ENCODE measurements at places on chromosomes 12 and 14.

DNA sequence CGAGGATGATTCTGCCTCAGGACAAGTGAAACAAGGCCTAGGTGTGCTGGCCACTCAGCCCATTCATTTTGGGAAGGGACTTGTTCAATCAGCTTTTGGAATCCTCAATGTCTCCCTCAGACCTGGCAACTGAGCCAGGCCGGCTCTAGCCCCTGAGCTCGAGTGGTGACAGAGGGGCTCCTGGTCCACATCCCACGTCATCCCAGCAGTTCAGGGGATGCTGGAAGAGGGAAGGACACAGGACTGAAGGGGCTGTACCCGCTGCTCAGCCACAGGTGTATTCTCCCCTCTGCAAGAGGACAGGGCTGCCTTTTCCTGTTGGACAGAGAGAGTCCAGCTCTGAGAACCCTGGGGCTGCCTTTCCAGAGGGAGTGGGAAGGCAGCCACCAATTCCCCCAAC, 244.6 kb upstream of the SFSWAP start:
- DNase-seq, result no peak

- no peak for DNase-seq
These were observed 9.6 kb upstream of the ASIC1 start for GRCh38 chr12:50047693-50048250.

DNA sequence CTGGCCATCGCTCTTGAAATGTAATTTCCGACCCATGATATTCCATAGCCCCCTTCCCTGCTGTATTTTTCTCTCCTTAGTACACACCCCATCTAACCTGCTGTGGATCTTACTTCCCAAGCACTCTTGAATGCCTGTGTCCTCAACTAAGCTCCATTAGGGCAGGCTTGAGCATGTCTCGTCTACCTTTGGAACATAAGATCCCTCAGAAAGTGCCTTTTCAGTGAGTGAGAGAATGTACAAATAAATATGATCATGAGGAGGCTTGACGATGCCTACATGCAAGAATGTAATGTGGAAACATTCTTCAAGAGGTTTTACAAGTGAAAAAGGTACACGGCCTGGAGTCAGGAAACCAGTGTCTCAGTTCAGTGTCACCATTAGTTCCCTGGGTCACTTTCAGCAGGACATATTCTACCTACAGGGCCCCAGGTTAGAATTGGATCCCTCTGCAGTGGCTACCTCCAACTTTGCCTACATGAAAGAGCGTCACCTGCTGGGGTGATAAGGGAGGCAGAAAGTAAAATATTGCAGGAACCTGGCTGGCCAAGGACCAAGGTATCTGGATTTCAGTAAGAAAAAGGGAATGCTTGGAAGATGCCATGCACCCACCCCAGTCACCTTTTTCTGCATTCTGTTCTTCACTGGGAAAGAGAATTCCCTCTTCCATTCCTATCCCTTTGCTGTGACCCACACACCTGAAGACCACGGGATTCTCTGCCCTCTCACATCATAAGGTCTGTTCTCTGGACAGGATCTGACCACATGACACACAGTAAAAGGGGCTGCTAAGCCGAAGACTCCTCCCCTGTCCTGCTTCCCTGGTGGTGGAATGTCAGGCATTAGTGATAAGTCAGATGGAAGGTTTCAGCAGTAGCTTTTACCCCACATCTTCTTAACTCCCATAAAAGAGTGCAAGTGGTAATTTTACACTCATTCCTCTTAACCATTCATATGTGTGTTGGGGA, 24.6 kb upstream of the SERPINA1 start:
- DNase-seq, result no peak

- no peak for DNase-seq
These were observed 159.0 kb downstream of the PTPN11 start for GRCh38 chr12:112577473-112578329.

DNA sequence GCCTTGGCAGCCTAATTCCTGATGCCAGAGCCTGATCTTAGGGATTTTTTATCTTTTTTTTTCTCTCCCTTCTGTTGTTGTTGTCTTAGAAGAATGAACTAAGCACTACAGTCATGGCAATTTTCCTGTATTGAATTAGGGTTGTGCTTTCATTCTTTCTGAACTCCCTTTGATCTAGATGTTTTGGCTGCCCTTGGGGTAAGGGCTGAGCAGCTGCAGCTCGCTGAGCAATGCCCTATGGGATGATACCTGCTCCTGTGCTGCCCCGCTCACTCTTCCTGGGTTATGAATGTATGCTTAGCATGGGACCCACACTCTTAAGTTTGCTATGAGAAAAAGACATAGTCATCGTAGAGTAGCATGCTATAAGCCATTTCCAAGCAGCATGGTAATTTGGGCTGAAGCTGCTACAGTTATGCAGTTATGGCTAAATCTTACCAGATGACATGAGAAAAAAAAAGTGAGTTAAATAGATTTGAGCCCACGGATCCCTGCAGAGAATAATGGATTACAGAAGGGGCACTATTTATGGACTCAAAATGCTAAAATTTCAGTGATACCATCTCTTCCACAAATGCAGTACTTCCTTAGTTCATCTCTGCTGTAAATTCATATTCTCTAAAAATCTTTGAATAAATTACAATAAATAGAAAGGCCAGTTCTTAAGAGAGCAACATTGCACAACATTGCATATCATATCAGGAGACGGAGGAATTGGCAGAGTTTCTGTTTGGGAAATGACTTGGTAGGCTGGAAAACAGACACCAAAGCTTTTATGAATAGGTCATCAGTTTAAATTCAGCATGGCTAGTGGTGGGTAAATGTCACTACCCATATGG, 79.2 kb upstream of the PTHLH start:
- DNase-seq, result no peak

- DNase-seq, result no peak
These were observed 92.8 kb downstream of the DNAH10 start for GRCh38 chr12:123854918-123855317.

DNA sequence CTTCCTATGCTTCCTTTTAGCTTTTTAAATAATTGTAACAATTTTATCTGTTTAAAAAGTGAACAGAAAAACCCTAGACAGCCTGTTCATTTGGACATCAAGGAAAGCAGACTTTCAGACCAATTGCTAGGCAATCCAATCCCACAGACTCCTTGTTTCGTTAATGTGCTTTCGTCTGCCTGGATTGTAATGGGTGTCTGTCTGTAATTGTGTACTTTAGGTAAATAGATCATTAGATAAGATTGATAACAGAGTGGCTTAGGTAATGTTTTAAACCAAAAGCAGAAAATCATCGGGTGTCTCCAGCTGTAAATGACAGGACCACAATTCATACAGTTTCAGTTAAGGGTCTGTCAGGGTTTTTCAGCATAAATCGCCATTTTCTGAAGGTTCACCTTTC, 19.6 kb downstream of the CCDC60 start:
- DNase-seq, result no peak

DNA sequence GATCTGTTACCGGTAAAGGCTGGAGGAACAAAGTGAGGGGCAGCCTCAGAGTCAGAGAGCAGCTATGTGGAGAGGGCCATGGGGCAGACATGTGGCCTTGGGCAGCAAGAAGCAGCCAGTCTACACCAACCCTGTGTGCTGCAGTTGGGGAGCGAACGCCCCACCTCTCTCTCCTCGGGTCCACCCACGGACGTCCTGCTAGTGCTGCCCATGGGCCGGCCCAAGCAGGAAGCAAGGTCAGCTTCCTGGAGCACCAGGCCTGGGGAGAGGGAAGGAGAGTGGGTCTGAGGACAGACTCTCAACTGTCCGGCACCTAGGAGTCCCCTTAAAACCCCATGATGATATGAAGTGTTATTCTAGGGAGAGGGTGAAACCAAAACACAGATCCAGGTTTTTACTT, 254.8 kb upstream of the FKBP4 start:
- DNase-seq, result no peak

- no peak for DNase-seq
These were observed 11.2 kb upstream of the TMX1 start for GRCh38 chr14:51228890-51229289.

GRCh38 chr14:35414365-35414764, 9.8 kb upstream of the NFKBIA start:
- no peak for DNase-seq

DNA sequence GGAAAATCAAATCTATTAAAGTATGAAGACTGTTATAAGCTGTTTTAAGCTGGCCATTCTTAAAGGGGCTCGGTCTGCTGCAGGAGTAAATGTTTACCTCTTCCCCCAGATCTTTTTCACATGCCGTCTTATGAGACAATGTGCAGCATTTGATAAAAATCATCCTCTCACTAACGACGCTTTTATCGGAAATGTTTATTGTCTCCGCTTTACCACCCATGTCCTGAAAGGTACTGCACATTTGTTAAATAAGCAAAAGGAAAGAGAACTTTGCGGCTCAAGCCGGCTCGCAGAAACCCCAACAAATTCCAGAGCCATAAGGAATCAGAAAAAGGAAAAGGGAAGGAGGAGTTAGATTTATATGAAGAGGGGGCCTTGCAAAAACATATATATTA, 137.8 kb downstream of the HMGA2 start:
- DNase-seq, result no peak

- no peak for DNase-seq
These were observed 393.3 kb upstream of the RPL10L start for GRCh38 chr14:47044841-47045240.

GRCh38 chr12:32770141-32770540, 14.4 kb upstream of the YARS2 start:
- DNase-seq, result no peak

DNA sequence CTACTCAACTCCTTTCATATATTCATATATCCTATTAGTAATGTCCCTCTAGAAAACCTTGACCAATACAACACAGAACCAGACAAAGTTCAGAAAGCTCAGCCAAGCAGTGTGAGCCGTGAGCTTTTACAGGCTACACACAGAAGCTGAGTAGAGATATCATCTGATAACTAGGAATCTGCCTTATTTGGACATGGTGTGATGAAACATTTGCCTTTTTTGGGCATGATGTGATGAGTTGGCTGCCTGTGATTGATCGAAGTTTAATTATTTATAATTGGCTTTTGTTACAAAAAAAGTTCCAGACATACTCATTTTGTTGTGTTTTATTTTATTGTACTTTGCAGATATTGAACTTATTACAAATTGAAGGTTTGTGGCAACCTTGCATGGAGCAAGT, 46.6 kb downstream of the TESPA1 start:
- DNase-seq, result no peak

- no peak for DNase-seq
These were observed 376 bp downstream of the GDF3 start for GRCh38 chr12:7695237-7695560.

GRCh38 chr14:24734917-24735500, 101.0 kb upstream of the GZMB start:
- no peak for DNase-seq

DNA sequence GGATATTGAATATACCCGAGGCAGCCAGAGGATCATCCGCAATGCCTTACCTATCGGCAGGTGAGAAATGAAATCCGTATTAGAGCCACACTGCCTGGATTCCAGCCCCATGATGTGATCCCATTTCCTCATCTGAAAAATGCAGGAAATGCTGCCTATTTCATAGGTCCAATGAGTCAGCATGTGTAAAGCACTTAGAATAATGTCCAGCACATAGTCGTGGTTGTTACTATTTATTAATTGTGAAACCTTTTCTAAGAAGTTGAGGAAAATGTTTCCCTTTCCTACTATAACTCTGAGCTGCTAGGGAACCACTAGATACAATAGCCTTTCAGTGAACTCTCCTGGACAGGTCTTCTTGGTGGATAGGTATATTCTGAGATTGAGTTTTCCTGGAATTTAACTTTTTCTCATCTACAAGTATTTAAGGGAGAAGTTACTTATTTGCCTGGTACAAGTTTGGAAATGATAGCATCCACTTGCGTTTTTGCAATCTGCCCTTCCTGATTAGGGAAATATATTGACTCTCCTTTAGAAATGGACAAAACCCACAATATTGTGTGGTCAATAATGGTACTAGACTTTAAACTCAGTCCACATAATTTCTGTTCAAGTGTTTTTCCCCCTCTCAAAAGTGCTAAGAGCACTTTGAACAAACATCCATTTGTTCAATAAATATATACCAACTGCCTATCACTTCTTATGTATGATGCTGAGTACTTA, 12.2 kb downstream of the POLR3B start:
- DNase-seq, result no peak

- no peak for DNase-seq
These were observed 18.5 kb upstream of the TBPL2 start for GRCh38 chr14:55458800-55459515.

GRCh38 chr12:9649532-9649940, 20.0 kb upstream of the CLEC2D start:
- DNase-seq, result no peak

DNA sequence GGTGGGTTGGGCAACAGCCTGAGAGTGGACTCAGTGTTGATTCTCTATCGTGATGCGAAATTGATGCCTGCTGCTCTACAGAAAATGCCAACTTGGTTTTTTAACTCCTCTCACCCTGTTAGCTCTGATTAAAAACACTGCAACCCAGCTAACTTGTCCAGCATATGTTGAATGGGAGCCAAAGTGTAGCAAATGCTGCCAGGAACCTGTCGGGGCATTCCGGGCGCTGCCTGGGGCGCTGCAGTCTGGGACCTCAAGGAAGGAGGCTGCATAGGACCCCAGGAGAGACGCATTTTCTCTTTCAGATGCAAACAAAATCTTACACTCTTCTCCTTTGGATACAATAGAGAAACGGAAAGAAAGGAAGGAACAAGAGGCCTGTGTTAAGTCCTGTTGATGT, 3.9 kb downstream of the B3GNT4 start:
- no peak for DNase-seq

Measured in effector CD4-positive, alpha-beta T cell (primary cell).